ENCODE measurements at places on chromosomes 5 and 9.

- DNase-seq, result no peak
Measured at GRCh38 chr5:111280282-111280951, 56.2 kb downstream of the CAMK4 start.

DNA sequence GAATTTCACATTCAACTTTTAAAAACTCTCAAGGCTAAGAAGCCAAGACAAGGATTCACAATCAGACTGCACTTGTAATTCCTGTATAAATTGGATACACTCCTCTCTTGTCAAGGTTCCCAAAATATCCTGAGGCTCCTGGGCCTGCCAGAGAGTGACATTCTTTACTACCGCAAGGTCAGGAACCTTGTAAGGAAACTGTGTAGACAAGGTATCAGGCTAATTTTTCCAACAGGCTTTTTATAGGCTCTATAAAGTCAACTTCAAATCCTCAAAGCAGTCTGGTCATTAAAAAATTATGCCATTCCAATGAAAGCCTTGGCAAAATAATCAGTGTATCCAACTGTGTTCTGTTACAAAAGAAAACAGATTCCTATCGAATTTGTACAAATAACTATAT is 15.5 kb upstream of the PAIP1 start:
- DNase-seq, result no peak

- no peak for DNase-seq
Measured at GRCh38 chr5:37665272-37665671, 174.6 kb downstream of the GDNF start.

- DNase-seq, result no peak
Measured at GRCh38 chr9:96150324-96151227, 151.4 kb downstream of the HSD17B3 start.

DNA sequence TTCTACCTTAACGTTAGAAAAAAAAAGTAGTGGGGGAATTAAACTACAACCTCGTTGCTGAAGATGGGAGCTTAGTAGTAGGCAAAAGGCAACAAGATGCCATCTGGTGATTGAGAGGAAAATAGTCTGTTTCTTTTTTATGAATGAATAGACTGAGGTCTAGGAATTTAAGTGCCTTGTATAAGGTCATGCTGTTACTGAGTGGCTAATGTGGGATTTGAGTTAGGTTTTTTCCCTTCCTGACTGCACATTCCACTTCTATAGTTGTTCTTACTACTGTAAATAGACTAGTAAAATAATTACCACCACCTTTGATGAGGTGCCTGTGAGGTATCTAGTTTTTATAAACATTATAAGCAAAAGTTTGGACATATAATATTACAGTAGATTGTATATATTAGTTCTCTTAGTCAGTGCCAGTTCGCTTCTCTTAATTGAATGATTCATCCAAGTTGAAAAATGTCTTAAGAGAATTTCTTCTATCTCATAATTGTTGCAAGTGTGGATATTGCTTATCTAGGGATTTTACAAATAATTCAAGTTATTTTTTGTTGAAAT is 19.1 kb downstream of the FSD1L start:
- no peak for DNase-seq

DNA sequence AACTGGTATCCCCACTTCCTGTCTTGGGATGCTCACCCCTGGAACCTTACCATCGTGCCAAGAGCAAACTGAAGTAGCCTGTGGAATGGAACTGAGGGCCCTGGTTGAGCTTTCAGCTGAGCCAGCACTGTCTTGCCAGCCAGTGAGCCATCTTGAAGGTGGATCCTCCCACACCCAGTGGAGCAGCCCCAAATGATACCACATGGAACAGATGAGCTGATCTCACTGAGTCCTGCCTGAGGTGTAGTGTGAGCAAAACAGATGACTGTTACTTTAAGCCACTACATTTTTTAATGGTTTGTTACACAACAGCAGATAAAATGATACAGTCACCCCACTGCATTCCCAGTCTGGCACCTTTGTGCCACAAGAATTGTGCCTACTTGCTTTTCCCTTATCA is 2.2 kb upstream of the PCYOX1L start:
- DNase-seq, result no peak

DNA sequence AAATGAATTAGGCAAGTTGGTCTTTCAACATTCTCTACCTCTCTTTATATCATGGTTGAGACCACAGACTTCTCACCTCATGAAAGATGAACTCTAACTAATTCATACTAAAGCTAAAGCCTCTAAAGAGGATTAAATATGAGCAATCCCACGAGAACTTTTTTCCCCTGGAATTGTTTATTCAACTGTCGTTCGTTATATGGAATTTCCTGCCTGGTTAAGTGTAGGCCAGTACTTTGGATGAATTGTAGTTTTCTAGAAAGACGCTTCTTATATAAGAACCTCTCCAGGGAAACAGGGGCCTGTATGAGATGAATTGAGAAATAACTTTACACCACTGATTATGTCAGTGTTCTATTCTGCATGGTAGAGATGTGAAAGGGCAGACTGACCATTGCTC is 42.9 kb downstream of the PDCD1LG2 start:
- no peak for DNase-seq

DNA sequence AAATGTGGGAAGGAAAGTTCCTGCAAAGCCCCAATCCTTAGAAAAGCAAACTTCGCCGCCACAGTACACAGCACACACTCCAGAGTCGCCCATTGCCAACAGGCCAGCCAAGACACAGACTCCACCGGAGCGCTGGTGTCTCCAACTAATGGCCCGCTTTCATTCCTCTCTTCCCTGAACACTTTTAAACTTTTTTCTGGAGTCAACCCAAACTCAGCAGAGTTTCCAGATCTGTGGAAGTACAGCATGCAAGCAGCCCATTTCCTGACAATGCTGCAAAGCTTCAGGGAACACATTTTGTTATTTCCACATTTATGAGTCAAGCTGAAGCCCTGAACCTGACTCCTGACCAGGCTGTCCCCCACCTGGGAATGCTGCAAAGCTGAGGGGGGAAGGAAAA is 351.9 kb downstream of the NFIB start:
- DNase-seq, result no peak

- DNase-seq, result no peak
Measured at GRCh38 chr9:1285526-1285925, 235.4 kb downstream of the DMRT2 start.

GRCh38 chr5:179823937-179824744 is 3.4 kb downstream of the SQSTM1 start:
- no peak for DNase-seq

GRCh38 chr9:18834740-18835361 is 198.2 kb downstream of the SAXO1 start:
- DNase-seq, result no peak

DNA sequence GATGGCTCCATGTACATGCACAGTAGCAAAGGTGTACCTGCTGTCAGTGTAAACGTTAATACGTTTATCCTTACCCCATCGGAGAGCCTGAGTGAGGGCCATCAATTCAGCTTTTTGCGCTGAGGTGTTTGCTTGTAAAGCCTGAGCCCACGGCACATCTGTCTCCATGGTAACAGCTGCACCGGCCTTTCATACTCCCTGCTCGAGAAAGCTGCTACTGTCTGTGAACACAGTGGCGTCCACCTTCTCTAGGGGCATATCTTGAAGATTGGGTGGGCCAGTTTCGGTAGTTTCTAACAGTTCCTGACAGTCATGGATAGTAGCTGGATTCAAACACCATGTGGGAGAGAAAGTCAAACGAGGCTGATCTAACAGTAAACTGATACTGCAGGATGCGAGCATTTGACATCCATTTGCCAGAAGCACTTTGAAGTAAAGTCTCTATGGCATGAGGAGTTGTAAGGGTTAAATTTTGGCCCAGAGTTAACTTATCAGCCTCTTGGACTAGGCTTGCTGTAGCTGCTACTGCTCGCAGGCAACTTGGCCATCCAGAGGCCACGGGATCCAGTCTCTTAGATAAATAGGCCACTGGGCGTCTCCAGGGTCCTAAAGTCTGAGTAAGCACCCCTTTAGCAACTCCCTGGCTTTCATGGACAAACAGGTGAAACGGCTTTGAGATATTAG is 21.0 kb upstream of the RHOBTB3 start:
- DNase-seq, result no peak

DNA sequence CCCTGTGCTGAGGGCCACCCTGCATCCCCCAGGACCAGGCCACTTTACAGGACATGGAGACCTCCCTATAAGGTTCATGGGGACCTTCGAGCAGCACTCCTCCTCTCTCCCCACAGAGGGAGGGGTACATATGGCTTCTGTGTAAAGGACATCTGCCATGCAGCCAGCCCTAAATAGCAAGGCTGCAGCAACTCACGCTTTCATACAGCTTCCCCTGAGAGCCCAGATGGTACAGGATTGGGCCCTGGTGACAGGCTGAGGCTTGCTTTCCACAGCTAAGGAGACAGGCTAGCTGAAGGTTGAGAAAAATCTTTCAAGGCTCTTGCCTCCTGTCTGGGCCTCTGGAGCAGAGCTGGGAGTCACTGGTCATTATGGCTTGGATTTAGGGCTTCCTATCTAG is 147.0 kb upstream of the ZNF366 start:
- DNase-seq, result no peak

DNA sequence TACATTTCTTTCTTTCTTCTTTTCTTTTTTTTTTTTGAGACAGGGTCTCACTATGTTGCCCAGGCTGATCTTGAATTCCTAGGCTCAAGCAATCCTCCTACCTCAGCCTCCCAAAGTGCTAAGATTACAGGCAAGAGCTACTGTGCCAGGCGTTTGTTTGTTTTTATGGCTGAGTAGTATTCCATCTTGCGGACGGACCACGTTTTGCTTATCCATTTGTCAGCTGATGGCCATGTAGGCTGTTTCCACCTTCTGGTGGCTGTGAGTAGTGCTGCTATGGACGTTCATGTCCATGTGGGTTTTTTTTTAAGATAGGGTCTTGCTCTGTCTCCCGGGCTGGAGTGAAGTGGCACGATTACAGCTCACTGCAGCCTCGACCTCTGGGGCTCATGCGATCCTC is 2.5 kb downstream of the DOK3 start:
- DNase-seq, result no peak

DNA sequence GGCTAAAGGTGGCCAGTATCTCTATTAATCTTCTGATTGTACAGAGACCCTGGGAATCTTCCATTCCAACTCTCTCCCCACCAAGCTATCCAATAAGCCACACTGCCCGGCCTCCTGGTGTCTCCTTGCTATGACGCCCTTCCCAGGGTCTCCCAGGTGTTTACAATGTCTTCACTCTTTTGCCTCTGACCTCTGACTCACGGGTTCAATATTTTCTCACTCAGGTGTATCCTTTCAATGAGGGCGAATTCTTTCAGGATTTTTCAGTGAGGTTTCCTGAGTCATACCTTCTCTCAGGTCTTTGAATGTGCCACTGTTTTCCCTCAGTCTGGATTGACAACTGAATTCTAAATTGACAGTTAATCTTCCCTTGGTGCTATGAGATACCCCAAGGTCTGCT is 53.7 kb upstream of the IRX4 start:
- DNase-seq, result no peak

DNA sequence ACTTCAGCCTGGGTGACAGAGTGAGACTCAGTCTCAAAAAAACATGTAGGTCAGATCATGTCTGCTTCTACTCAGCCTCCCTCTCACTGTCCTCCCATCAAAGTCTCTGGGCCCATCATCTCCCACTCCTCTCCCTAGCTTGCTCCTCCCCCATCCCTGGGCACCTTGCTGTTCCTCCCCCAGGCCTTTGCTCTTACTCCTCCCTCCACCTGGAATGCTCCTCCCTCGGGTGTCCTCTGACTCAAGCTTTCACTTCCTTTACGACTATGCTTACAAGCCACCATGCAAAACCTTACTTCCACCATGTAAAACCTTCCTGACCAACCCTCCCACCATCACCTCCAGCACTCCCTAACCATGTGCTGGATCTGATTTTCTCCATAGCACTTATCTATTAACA is 51.5 kb downstream of the MTMR12 start:
- DNase-seq, result no peak

Measured in cortex of kidney (tissue), 1 donor.